ENCODE measurements at places on chromosomes 6 and 20.

GRCh38 chr6:3621411-3621810, 130.1 kb downstream of the PXDC1 start:
- no peak for DNase-seq

- DNase-seq = no peak
Observed at GRCh38 chr6:25816252-25816651, 15.6 kb downstream of the SLC17A1 start.

DNA sequence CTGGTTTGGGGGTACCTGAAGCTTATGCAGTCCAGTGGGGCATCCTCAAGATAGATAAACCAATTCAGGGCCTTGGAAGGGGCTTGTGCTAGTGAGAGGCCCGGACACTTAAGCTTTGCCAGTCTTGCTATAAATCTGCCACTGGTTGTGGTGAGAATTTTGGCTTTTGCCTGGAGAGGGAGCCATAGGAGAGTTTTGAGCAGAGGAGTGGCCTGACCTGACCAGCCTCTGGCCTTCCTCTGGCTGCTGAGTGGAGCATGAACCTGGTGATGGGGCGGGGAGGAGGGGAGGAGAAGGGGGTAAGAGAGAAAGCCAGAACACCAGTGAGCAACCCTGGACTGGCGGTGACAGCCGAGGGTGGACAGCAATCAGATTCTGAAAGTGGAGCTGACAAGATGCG, 7.1 kb downstream of the TMEM74B start:
- no peak for DNase-seq

DNA sequence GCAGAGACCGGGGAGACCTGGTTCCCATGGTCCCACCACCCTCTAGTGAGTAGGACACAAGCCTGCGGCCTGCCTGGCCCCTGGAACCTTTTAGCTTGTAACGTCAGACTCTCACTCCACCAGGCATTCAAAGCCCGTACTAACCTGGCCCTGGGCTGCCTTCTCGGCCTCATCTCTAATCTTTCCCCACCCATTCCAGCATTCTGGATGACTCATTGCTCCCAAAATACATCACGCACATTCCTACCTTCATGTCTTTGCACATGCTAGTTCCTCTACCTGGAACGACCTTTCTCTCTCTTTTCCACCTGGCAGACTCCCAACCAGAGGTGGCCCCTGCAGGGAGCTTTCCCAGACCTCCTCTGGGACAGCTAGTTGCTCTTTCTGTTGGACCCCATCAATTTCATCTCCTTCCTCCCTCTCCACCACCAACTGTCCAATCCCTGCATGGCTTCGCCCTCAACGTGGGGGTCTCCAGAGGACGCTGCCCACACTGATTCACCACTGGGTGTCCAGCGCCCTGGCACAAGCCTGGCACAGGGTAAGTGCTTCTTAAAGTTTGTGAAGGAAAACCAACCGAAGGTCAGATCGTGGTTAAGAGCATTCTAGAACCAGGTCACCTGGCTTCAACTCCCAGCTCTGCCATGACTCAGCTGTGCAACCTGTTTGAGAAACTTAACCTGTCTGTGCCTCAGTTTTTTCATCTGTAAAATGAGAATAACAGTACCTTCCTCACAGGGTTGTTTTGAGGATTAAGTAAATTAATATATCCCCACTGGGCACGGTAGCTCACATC, 35.2 kb downstream of the JPH2 start:
- no peak for DNase-seq

GRCh38 chr6:49939993-49940498, 23.9 kb downstream of the DEFB114 start:
- no peak for DNase-seq

DNA sequence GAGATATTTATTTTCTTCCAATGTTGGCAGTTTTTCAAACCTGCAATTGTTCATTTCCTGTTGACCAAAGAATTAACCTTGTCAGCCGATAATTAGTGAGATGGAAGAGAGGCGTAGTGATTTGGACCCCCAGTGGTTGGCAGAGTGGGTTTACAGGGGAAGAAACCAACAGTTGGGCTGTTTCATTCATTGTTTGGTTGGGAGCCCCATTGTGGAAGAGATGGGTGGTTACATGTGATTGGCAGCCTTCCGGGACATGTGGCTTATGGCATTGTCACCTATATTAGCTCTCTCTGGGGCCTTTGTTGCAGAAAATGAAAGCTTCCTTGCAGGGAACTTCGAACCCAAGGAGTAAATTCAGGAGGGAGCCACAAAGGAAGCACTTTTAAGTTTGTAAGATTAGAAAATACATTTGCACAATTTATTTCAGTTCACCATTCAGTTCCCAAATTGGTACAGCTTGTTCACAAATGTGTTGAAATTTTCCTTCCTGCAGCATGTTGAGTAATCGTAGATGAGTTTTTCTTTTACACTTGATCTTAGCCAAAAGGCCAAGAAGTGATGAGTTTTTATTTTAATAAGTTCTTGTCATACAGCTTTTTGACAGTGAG, 50.3 kb upstream of the CDKAL1 start:
- no peak for DNase-seq
